ENCODE measurements at places on chromosomes 3 and 15.

- peak; percentile 40 for DNase-seq
Observed at GRCh38 chr3:171283183-171283847, 176.9 kb downstream of the TNIK start.

GRCh38 chr3:142077155-142077858, 72.0 kb downstream of the TFDP2 start:
- no peak for DNase-seq

DNA sequence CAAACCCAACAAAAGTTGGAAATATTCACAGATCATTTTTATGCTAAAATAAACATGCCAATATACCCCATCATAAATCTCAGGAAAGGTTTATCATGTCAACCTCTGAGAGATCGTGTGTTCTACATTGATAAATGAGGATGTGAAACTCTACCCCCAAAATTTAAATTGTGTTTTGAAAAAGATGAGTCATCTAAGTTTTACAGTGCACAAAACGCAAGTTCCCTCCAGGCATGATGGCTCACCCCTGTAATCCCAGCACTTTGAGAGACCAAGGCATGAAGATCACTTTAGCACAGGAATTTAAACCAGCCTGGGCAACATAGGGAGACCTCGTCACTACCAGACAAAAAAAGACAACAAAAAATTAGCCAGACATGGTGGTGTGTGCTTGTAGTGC, 1487.0 kb upstream of the GBE1 start:
- no peak for DNase-seq

GRCh38 chr3:127177226-127177625, 15.7 kb upstream of the PRR23E start:
- DNase-seq, result peak; percentile 45

GRCh38 chr15:77980098-77980497, 97.4 kb downstream of the TBC1D2B start:
- no peak for DNase-seq

DNA sequence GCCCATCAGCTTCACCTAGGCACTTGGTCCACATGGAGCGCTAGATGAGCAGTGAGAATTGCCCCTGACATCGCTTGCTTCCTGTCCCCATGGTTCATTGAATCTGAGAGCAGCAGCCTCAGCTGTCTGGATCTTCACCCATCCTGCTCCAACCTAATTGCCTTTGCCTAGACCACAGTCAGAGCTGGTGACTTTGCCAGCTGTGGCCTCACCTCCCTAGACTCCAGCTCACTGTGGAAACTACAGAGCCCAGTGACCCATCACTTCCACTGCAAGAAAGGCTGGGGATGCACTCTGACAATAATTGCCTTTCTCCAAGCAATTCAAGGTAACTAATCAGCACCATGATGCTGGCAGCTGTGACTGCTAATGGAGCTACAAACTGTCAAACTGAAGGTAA, 30.6 kb upstream of the SLC6A1 start:
- DNase-seq, result no peak

- DNase-seq, result no peak
Observed at GRCh38 chr15:66001042-66001441, 131.8 kb downstream of the RAB11A start.

DNA sequence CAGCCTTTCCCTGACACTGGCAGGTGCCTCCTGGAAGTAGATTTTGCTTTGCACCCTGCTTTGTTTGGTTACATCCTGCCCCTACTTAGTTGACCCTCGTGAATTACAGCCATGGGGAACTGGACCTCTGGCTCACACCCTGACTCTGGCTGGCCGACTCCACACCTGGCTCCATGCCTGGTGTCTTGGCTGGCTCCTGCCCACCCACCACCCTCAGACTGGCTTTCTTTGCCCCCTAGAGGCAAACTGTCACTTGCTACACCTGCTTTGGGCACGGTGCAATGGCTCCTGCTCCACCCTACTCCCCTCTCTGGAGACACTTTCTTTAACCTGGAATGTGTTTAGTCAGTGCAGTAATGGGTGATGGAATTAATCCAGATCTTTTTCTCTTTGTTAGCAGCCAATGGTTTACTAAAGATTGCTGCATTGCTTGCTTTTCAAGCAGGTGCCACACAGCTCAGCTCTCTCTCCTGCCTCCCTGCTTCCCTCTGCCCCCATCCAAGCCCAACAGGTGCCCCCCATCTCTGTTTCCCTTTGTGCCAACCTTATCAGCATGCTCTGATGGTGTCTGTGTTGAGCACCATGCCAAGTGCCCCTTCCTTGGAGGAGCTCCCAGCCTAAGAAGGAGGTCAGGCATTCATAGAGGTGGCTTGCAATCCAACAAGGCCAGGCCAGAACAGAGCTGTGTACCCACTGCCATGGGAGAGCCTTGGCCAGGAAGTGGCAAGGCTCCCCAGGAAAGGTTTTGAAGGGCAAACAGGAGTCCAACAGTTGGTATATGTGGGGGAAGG, 38.4 kb downstream of the RASGRF1 start:
- DNase-seq, result no peak

GRCh38 chr3:46668116-46668515, 25.4 kb downstream of the ALS2CL start:
- DNase-seq, result no peak

GRCh38 chr15:65451989-65452388, 29.2 kb upstream of the IGDCC4 start:
- DNase-seq, result no peak

DNA sequence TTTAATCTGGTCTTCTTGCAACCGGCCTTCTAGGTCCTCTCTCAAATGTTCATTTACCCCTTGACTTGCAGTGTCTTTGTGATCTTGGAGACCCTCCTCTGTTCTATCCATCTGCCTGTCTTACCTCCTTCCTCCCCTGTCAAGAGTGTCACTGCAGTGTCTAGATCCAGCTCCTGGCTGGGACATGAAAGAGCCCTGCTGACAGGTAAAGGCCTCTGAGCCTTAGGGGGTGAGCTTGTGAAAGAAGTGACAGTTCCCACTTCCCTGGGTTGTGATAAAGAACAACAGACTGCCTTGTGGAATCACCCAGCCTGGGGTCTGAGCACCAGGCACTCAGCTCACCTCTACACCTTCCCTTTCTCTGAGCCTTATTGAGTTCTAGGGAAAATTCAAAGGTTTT, 68.0 kb downstream of the CDC25A start:
- DNase-seq, result no peak

DNA sequence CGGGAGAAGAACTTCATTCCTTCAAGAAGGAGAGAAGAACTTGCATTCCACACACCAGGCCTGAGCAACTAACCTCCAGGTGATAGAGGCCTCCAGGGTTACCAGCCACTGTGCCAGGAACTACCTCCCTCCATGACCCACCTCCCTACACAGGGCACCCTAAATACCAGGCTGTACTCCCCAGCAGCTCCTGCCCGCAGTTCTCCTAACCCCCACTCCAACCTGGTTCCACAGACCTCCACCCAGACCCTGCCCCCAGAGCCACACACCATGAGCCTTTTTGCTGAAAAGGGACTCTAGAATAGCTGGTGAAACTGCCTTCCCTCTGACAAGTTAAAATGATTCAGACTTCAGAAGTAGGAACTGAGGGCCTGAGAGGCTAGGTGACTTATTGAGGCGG, 8.2 kb downstream of the IGDCC3 start:
- no peak for DNase-seq

GRCh38 chr3:134103470-134103869, 73.7 kb upstream of the SLCO2A1 start:
- no peak for DNase-seq

- DNase-seq, result no peak
Observed at GRCh38 chr15:100714749-100715342, 112.5 kb downstream of the ASB7 start.

DNA sequence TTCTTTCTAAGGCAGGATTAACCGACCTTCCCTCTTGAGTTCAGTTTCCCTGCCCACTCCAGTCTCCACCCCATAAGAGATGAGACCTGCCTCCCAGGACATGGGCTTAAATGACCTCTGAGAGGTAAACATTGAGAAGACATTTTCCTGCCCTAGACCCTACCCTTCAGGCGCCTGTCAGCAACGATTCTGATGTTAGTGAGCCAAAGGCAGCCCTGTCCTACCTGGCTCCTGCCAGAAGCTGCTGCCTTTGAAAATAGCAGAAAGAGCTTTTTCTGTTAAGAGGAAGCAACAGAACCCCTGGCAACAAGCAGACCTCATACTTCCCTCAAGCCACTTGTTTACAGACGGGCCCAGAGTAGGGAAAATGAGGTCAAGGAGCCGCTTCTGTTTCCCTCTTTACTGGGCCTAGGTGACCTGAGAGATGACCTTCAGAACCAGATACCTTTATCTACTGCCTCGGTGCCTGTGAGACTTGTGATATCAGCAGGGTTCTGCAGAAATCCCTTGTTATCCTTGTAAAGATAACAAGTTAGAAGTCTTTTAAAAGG, 52.0 kb downstream of the CD200R1L start:
- no peak for DNase-seq

Measured in myocyte (in vitro differentiated cells).